ENCODE measurements at places on chromosomes 3 and 15.

DNA sequence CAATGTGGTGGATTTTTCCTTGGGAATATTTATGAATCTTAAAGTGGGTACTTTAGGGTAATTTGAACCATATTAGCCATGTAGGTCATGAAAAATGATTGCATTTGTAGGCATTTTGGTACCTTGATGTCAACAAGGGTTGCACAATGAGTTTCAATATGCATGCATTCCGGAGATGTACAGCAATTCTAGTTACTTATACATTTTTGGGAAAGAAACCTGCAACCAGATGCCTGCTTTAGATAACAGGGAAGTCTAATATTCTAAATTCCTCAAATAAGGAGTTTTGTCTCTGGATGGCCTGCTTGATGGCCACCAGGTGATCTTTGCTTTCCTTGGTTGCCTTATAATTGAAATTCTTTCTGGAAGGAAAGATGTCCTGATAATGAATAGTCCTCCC is 240.5 kb upstream of the SETMAR start:
- DNase-seq, result no peak

DNA sequence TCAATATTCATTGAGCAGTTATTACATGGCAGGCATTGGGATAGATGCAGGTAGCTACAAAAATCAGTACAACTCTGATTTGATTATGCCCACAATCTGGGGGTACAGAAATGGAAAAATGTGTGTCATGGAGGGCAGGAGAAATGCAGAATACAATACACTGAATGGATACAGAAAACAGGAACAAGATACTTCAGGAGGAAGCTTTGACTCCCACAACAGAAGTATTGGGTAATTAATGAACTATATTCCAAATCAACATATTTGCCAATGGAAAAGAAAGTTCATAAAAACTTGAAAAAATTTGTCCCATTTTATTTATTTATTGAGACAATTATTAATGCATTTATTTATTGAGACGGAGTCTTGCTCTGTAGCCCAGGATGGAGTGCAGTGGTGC is 207.0 kb downstream of the SUCLG2 start:
- no peak for DNase-seq

DNA sequence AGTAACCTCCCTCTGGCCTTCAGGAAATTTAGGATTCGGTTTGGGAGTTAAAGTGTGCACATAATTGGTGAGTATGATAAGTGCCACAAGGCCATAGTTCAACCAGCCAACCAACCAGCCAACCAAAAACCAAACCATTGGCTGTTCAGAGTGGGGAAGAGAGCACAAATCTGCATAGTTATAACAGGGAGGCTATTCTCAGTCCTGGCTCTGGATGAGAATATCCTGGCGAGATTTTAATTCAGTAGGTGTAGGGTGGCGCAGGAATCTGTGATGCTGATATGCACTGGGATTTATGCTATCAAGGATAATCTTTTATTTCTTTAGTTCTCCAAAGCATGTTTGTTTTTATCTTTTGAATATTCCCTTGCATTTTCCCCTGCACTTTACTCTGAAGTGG is 49.1 kb downstream of the AKAP13 start:
- no peak for DNase-seq

DNA sequence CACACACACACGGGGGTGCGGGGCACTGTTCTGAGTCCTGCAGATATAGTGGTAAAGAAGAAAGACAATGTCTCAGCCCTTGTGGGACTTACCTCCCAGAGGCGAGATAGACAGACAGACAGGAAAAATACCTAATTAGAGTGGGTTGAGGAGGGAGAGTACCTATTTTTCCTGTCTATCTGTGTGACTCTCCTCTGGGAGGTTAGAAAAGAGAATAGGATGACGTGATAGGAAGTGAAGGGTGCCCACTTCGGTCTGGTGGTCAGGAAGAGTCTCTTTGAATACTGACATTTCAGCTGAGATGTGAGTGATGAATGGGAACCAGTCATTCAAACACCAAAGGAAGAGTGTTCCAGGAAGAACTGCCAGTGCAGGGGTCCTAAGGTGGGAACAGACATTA is 4.1 kb upstream of the APOD start:
- DNase-seq, result no peak

DNA sequence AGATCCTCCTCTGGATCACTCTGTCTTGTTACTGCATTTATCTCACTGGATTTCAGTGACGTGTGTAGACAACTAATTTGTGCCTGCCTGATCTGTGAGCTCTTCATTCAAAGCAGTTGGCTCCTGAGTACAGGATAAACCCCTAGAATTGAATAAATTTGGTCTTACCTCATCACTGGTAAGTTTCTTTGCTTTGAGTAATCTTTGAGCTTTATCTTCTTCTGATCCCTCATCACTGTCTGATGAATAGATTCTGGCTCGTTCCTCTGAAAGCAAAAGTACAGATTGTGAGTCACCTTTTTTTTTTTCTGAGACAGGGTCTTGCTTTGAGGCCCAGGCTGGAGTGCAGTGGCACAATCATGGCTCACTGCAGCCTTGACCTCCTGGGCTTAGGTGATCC is 24.5 kb downstream of the LEO1 start:
- peak; percentile 80 for DNase-seq

DNA sequence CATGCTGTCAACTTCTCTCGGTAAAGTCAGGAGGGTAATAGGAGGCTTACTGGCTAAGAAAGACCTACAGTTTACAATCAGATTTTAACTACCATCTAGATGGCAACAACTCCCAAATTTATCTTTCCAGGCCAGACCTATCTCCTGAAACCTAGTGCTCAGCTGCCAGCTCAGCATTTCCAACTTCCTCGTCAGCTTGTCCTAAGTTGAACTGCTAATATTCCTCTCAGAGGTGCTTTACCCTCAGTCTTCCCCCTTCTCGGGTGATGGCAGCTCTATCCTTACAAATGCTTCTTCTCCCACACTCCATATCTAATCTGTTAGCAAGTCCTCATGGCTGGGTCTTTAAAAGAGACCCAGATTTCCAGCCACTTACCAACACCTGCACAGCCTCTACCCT is 36.9 kb upstream of the UBE2E2 start:
- no peak for DNase-seq

- peak; percentile 44 for DNase-seq
Observed at GRCh38 chr15:71325481-71325880, 210.2 kb downstream of the THSD4 start.

- DNase-seq, result no peak
Observed at GRCh38 chr15:94198633-94199032, 32.7 kb upstream of the MCTP2 start.

DNA sequence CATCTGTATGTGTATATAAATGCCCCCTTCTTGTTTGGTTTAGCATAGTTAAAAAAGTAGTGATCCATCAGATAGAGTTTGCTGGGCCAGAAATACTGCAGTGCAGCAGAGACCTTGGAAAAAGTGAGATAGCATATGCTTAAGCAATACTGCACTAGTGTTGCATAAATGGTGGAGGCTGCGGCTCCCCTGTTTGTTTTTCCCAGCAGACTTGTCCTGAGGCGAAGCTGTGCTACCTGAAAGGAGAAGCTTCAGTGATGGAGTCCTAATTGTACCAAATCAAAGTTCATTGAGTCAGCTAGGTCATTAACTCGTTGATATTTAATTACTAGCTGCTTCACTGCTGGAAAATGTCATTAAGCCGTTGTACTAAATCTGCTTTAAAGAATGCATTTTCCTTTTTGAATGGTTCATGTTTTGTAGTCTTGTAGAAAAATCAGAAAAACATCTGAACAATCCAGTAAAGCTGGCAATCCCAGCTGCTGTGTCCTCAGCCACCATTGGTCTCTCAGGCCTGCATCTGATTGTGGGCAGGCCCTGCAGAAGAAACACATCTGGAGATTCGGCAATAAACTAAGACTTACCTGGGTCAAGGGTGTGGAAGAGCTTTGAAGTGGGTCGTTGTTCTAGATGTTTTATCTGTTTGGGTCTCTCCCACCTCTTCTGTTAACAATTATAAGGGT is 169.6 kb downstream of the B3GALNT1 start:
- peak; percentile 74 for DNase-seq

DNA sequence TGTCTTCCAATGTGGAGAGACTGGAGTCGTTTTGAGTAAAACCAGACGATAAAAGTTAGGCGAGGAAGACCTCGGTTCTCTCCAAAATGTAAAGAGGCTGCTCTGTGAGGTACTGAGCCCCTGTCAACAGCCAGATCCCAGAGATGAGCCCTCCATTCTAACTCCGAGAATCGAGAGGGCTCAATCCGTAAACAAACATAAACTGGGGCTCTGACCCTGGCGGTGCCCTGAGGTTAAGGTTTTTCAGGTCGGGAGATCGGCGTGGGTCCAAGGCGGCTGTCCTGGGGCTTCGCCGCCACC is 417 bp downstream of the TBCCD1 start:
- DNase-seq, result no peak

DNA sequence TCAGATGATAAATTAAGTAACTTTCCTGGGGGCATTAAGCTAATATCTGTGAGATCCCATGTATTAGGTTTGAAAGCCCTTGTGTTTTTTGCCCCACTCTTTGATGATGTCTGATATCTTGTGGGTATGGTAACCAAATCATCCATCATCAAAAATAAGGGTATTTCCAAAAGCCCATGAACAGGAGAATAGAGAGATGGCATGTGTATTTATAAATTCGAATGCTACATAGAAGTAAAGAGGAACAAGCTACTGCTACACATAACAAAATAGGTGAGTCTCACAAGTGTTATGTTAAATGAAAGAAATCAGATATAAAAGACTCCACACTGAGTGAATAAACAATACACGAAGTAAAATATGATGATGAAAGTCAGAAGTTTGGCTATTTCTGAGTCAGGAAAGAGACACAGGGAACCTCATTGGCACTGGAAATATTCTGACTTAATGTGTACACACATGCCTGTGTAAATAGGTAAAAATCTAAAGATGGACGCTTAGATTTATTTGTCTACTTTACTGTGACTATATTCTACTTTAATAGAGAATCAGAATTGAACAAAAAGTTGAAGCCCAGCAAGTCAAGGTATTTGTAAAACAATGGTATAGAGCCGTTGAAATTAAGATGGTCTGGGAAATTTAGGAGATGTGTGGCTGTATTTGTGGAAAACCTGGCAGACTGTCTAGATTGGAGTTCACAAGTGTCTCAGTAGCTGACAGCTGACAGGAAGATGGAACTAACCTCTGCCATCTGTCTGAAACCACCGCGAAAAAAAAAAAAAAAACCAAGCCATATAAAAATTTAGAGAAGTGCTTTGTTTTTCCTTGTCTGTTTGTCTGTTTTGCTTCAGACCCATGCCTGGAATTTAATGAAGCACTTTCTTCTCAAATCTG is 111.0 kb upstream of the TGFBR2 start:
- no peak for DNase-seq

GRCh38 chr3:67001086-67001861 is 3.2 kb downstream of the KBTBD8 start:
- DNase-seq, result no peak

DNA sequence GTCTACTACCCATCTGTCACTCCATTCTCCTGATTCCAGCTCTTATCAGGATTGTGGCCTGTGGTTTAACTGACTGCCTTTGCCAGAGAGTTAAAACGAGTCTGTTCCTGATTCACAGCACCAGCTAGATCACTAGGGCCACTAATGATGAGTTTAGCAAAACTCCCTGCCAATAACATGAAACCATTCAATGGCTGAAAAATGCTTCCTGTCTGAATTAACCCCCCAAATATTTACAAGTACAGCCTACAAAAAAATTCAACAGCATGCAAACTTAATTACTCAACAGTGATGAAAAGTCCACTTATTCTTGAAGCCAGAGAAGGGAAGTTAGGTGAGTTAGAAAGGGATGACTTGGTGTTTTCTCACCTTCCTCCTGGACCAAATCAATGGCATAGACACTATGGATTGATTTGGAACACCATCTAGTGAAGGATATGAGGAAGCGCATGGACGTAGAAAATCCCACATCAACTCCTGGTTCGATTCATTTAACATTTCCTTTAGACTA is 141.4 kb downstream of the TGFBR2 start:
- DNase-seq, result peak; percentile 88

GRCh38 chr3:43075904-43076661 is 29.8 kb downstream of the POMGNT2 start:
- no peak for DNase-seq

GRCh38 chr15:38551720-38552648 is 12.6 kb downstream of the RASGRP1 start:
- DNase-seq, result no peak

Data from amniotic epithelial cell (primary cell).